ENCODE measurements at places on chromosomes 16 and 17. TPM values are rescaled to one million over a fixed set of nuclear protein-coding genes. Genes with fewer than 3 reads are reported as not detected.
A peak's percentile ranks its signal among the peaks of the same experiment; 100 is the strongest.

Gene SHBG
- not detected for total RNA-seq

GRCh38 chr17:10614536-10615155, 42.5 kb downstream of the MYH3 start:
- DNase-seq: no peak

- peak; percentile 68 for DNase-seq
These were observed 9.1 kb downstream of the FOXK2 start for GRCh38 chr17:82528484-82529265.

Gene CD300H
- total RNA-seq: not detected

DNA sequence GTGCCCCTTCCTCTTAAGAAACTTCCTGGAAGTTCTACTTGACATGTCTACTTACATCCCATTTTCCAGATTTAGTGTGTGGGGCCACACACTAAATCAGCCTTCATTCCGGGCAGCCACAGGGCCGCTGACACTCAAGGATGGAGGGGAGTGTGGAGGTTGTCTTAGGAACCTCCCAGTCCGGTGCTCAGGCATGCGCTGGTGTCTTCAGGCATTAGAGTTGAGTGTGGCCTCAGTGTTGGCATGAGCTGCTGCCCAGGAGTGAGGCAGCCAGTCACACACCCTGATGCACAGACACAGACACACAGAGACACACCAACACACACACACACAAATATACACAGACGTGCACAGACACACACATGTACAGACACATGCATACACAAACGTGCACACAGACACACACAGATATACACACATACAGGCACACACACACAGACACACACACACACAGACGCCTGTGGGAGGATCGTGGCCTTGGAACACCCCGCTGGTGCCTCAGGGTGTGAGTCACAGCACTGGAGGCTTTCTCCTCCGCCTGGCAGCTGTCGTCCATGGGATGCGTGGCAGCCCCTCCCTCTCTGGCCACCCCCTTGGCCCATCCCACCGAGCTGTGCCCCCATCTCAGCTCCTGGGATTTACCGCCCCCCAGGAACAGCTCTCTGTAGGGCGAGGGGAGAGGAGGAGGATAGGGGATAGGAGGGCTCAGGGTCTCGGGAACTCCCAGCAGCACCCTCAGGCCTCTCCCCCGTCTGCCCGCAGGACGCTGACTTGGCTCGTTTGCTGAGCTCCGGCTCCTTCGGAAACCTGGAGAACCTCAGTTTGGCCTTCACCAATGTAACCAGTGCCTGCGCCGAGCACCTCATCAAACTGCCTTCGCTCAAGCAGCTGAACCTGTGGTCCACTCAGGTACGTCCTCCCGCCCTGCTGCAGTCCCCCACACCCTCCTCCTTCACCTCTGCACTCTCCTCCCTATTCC, 75.6 kb upstream of the PLCG2 start:
- DNase-seq: no peak

- no peak for DNase-seq
These were observed 46.9 kb upstream of the NLK start for GRCh38 chr17:27995554-27995953.
